IPS DF 6.9 (cell line): ENCODE measurements at places on chromosomes 7 and 10.
A peak's percentile ranks its signal among the peaks of the same experiment; 100 is the strongest.

DNA sequence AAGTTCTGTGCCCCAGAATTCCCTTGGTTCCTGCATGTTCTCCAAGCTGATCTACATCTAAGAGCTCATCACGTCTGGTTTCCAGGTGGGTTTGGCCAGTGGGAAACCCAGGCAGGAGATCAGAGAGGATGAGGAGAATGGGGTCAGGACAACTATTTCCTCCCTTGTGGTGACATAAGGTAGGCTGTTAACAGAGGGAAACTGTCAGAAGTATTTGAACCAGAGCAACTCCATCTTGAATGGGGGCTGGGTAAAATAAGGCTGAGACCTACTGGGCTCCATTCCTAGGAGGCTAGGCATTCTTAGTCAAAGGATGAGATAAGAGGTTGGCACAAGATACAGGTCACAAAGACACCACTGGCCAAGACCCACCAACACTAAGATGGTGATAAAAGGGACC lies 19.1 kb downstream of the GARIN1A start:
- DNase-seq = no peak

DNA sequence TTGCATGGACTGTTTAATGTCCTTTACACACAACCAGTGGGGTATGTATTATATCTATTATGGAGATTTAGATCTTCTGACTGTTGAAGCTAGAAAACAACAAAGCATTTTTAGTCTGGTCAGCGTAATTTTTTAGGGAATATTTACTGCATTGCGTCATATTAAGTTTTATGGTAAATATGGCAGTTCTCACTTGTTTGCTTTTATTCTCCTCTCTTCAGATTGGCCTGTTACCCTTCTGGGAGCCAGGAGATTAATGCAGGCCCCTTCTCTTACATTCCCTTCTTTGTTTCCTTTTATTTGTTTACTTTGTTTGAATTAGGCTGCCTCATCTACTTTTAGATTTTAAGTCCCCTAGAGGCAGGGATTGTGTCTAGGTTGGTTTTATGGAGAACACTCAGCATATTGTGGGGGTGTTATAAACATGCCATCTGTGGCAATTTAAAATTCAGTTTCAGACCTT lies 13.8 kb downstream of the UBE2D1 start:
- no peak for DNase-seq

DNA sequence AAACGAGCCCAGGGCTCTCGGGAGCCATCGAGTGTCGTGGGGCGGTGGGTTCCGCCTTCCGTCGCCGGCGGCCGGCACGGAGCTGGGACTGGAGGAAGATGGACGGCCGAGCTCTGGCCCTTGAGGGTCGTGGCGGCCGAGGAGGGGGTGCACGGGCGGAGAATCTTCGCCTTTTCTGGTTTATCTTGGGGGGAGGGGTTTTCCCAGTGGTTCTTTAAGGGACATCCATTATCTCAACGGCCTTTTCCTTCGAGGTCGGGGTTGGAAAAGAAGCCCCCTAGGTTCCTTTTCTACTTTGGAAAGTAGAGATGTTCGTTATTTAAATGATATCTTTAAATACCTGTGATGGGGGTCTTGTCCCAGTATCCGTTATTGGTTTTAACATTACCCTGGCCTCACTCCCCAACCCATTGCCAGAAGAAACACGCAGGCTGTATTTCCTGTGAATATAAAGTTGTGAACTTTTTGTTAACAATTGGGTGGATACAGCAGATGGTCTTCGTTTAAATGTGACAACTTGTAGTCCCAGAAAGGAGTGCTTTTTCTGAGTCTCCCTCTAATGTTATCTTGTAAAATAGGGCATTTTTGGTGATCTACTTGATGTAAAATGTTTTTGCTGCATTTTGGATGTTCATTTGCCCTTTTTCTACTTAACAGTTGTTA lies 765 bp downstream of the CCAR1 start:
- DNase-seq = no peak

DNA sequence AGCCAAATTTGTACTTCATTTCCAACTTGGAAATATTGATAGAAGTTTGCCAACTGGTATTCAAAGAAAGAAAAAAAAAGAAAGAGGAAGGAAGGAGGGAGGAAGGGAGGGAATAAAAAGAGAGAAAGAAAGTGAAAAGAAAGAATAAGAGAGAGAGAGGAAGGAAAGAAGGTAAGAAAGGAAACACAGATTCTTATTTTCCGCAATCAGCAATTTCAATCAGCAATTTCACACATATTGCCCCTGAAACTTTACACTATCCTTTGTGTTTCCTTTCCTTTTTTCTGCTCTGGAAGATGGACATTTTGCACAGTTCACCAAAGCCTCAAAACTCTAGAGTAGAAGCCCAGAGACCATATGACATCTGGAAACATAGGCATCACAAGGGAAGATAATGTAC lies 888.1 kb downstream of the REEP3 start:
- DNase-seq = no peak

DNA sequence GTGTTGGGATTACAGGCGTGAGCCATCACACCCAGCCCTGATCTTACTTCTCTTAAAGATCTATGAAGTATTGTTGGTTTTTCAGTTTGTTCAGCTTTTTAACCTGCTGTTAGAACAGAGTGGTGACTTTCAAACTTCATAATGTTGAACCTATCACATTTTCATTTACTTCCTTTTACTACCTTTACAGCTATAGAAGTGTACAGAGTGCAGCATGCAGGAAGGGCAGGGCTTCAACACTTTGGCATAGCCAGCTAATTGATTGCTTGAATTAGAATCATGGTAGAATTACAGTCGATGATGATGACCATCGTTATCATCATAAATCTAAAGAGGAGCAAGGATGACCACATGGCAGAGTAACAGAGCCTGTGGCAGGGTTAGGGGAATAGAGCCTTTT lies 55.5 kb downstream of the AOAH start:
- no peak for DNase-seq

- no peak for DNase-seq
Observed at GRCh38 chr7:88789480-88790064, 6.0 kb downstream of the TEX47 start.

GRCh38 chr10:112330162-112330561 lies 43.8 kb upstream of the ACSL5 start:
- DNase-seq = no peak

DNA sequence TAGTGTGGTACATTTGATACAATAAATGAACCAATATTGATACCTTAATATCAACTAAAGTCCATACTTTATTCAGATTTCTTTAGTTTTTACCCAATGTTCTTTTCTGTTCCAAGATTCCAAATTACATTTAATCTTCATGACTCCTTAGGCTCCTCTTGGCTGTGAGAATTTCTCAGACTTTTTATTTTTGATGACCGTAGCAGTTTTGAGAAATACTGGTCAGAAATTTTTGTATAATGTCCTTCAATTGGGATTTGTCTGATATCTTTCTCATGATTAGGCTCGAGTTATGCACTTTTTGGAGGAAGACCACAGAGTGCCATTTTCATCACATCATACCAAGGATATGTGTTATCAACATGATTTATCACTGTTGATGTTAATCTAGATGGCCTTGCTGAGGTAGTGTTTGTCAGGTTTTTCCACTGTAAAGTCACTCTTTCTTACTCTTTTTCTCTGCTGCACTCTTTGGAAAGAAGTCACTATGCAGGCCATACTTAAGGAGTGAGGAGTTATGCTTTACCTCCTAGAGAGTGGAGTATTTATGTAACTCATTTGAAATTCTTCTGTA lies 12.9 kb upstream of the ENTPD1 start:
- no peak for DNase-seq

GRCh38 chr7:28778786-28779185 lies 179.3 kb downstream of the TRIL start:
- no peak for DNase-seq

- peak; percentile 37 for DNase-seq
Observed at GRCh38 chr10:47047577-47048525, 136.6 kb downstream of the PTPN20 start.

GRCh38 chr10:65570143-65571010 lies 1355.5 kb upstream of the LRRTM3 start:
- no peak for DNase-seq
